ENCODE measurements at places on chromosomes 3 and 15. TPM values are rescaled to one million over a fixed set of nuclear protein-coding genes. Genes with fewer than 3 reads are reported as not detected.

DNA sequence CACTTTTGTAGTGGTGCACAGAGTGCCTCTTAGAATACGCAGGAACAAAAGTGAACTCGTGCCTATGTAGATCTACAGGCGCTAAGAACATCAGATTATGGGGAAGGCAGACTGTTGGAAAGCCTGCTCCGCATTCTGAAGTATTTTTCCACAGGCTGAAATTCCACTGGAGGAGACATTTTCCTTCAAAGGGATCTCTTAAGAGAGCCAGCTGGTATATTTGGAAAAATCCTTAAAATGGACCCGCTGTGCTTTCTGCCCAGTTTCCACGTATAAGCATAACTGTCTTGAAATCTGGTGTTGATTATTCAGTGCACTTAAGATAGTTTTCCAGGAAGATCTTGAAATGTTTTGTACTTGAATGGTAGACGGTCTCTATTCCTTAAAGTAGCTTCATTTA, 34.7 kb upstream of the ICE2 start:
- no peak for DNase-seq

The WDR72 gene
- 2.1 TPM for total RNA-seq

The ABI3BP gene
- not detected for total RNA-seq

The ATP13A5 gene
- total RNA-seq, result not detected

DNA sequence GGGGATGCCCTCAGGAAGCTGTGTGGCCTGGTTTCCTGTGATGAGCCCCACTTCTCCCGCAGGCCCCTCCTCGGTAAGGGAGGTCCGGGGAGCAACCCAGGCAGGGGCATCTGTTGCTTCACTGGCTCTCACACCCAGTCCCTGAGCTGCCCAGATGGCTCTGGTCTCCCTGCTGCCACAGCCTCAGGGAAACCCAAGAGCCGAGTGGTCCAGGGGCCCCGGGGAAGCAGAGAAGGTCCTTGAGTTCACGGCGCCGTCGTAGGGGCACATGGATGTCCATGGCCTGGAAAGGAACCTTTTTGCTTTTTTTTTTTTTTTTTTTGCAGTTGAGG, 13.3 kb upstream of the LRRC15 start:
- DNase-seq, result no peak

- DNase-seq, result no peak
Measured at GRCh38 chr15:68333775-68334470, 56.4 kb downstream of the FEM1B start.
